ENCODE measurements at places on chromosomes 12 and 14. TPM values are rescaled to one million over a fixed set of nuclear protein-coding genes. Genes with fewer than 3 reads are reported as not detected.

DNA sequence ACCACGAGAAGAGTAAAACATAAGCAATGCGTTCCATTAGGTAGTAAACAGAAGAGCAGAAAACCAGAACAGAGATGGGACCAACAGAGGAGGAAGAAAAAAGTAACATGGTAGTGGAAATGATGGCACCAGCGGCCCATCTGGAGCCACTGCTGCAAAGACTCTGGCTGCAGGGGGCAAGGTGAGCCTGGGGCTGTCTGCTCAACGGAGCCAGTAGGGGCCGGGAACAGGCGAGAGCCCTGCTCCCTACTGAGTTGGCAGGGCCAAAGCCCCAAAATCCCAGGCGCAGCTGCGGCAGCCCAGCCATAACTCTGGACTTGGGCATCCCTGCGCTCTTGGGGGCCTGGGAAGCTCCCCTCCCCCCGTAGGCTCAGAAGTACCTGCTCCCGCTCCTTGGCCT is 28.5 kb upstream of the PYGL start:
- no peak overlapping the region for H3K27ac ChIP-seq
- H3K36me3 ChIP-seq: no peaks in the 10 kb centered on the region
- no peaks in the 10 kb centered on the region for H3K4me1 ChIP-seq
- no peaks in the 10 kb centered on the region for H3K27me3 ChIP-seq

- peak; percentile 65 for DNase-seq
- no peaks in the 10 kb centered on the region for H3K36me3 ChIP-seq
- peak overlapping the region; percentile 22 for H3K27ac ChIP-seq
- H3K27me3 ChIP-seq: no peaks in the 10 kb centered on the region
These were observed 154.9 kb downstream of the MED13L start for GRCh38 chr12:116122628-116123027.

DNA sequence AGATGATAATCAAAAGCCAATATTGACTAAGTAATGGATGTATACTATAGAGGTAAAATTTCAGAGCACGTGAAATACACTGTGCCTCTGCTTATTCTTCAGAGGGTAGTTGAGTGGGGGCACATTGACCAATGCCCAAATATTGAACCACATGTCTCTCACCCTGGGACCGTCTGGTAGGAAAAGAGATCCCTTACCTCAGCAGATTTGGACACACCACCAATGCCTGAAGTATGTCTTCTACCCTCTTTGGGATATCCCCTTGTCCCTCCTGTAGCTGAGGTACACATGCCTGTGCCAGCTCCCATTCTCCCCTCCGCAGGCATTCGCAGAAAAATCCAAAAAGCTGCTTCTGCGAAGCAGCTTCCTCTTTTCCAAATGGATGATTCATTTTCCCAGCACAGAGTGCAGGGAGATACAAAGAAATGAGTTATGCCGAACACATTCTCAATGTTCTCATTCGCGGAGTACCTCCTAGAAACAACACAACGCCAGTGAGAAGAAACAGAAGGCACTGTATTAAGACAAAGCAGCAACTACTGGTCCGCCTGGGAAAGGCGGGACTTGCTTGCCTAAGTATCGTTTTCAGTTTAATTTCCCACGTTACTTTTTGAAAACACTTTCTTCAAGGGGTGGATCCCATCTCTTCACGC is 691 bp downstream of the ZFYVE26 start:
- H3K4me1 ChIP-seq: peaks cover 14% of the 10 kb centered on the region
- H3K27ac ChIP-seq: peak overlapping the region; percentile 51
- H3K36me3 ChIP-seq: peaks cover 16% of the 10 kb centered on the region
- DNase-seq: no peak

DNA sequence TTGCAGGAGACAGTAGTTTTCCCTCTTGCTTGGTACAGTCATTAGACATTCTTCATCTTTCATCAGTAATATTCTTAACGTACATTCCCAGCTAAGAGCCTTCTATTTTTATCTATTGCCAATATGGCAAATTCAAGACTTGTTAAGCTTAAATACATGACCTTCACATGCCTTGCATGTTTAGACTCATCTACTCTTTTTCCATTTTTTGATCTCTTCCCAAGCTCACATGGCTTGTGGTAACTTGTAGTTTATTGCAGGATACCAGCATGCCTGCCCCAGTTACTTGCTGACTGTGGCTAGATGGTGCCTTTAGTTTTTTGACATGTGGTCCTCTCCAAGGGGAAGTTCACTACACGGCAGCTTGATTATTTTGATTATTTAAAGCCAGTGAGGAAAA is 729.0 kb downstream of the SLC6A15 start:
- H3K27me3 ChIP-seq: no peaks in the 10 kb centered on the region
- H3K4me3 ChIP-seq: no peak overlapping the region
- no peak for DNase-seq
- no peaks in the 10 kb centered on the region for H3K36me3 ChIP-seq

DNA sequence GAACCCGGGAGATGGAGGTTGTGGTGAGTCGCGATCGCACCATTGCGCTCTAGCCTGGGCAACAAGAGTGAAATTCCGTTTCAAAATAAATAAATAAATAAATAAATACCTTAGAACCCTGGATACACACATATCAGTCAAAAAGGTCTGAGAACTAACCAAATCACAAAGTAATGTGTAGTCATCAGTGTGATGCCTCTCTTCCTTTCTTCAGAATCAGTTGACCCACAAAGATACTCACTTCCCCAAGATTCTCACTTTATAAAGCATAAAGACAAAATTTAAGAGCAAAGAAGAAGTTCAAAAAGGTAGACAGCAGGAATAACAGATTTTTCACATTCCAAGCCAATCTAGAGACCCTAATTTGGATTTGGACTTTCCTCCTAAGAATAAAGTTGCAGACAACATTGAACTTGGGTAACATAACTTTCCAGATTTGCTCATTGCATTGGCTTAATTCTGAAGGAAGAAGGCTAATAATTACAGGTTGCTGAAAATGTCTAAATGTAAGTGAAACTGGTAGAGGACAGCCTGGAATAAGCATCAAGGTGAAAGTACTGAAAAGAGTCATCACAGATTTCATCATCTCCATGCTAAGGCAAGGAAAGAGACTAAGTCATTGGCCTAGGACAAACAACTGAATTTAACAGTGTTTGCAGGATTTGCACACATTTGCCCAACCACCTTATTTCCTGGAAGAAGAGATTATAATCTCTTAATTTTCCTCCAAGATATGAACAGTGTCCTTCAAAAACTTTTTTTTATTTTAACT is 17.4 kb downstream of the TMED10 start:
- no peak overlapping the region for H3K27ac ChIP-seq
- H3K4me1 ChIP-seq: no peaks in the 10 kb centered on the region
- DNase-seq: no peak
- no peaks in the 10 kb centered on the region for H3K27me3 ChIP-seq

DNA sequence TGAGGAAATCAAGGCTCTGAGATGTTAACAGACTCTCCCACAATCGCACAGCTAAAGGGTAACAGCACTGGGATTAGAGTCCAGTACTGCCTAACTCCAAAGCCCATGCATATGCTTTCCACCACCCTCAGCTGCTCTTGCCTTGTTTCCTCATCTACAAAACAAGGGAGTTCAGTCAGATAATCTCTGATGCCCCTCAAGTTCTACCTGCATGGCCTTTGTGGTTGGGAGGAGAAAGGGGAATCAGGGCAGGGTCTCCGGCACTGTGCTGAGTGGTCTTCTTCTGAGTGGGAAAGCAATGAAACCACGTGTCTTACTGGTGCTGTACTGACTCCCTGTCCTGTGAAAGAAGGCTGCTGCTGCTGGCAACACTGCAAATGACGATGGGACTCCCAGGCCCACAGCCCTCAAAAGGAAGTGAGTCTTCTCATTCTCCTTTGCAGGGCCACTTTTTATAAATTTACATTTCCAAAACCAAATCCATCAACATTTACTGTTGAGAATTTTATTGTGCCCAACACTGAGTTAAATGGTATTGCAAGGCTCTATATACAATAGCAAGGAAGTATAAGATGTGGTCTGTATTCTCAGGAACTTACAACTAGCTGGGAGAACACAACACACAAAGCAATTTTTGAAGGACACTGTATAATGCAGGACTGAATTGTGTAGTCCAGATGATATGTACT is 19.7 kb upstream of the DUSP16 start:
- no peaks in the 10 kb centered on the region for H3K36me3 ChIP-seq
- no peak overlapping the region for H3K27ac ChIP-seq
- H3K4me1 ChIP-seq: peaks cover 3% of the 10 kb centered on the region
- H3K4me3 ChIP-seq: no peak overlapping the region
- DNase-seq: no peak

- H3K27ac ChIP-seq: peak overlapping the region; percentile 72
- no peaks in the 10 kb centered on the region for H3K36me3 ChIP-seq
- H3K4me1 ChIP-seq: peaks cover 24% of the 10 kb centered on the region
- no peak overlapping the region for H3K4me3 ChIP-seq
- peak; percentile 93 for DNase-seq
- H3K27me3 ChIP-seq: no peaks in the 10 kb centered on the region
These were observed 122.0 kb downstream of the TMEM117 start for GRCh38 chr12:43957732-43958372.

- no peaks in the 10 kb centered on the region for H3K27me3 ChIP-seq
- no peak overlapping the region for H3K27ac ChIP-seq
- no peak for DNase-seq
These were observed 338.4 kb downstream of the FUT8 start for GRCh38 chr14:65750906-65751305.

- H3K27ac ChIP-seq: peak overlapping the region; percentile 73
- DNase-seq: peak; percentile 81
- H3K36me3 ChIP-seq: no peaks in the 10 kb centered on the region
- H3K27me3 ChIP-seq: no peaks in the 10 kb centered on the region
- no peak overlapping the region for H3K4me3 ChIP-seq
- H3K4me1 ChIP-seq: peaks cover 25% of the 10 kb centered on the region
These were observed 156.8 kb upstream of the TMEM260 start for GRCh38 chr14:56422703-56423213.

GRCh38 chr14:92460916-92461579 is 52.5 kb upstream of the RIN3 start:
- no peaks in the 10 kb centered on the region for H3K27me3 ChIP-seq
- no peaks in the 10 kb centered on the region for H3K36me3 ChIP-seq
- no peaks in the 10 kb centered on the region for H3K4me1 ChIP-seq
- DNase-seq: no peak
- no peak overlapping the region for H3K27ac ChIP-seq

DNA sequence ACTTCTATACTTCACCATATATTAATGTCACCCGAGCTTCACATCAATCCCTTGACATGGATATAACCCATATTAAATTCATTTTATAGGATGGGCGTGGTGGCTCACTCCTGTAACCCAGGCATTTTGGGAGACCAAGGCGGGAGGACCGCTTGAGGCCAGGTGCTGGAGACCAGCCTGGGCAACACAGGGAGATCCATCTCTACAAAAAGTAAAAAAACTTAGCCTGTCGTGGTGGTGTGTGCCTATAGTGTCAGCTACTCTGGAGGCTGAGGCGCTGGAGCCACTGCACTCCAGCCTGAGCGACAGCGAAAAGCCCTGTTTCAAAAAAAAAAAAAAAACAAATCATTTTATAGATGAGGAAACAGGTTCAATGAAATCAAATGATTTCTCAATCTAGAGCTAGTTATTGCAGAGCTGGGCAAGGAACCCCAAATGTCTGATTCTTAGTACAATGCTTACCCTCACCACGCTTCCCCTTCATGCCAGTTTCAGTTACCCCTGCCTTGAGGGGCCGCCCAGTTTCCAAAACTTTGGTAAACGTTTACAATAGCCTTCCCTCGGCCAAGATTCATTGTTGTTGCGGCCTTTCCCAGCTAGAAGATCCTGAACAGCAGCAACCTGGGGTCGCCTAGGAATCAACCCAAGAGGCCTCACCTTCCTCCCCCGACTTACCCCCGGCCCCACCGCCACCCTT is 751 bp downstream of the PSMB5 start:
- DNase-seq: peak; percentile 30
- peak overlapping the region; percentile 87 for H3K4me3 ChIP-seq
- peaks cover 24% of the 10 kb centered on the region for H3K4me1 ChIP-seq
- H3K36me3 ChIP-seq: peaks cover 42% of the 10 kb centered on the region
- H3K27ac ChIP-seq: peak overlapping the region; percentile 98
- H3K27me3 ChIP-seq: no peaks in the 10 kb centered on the region

DNA sequence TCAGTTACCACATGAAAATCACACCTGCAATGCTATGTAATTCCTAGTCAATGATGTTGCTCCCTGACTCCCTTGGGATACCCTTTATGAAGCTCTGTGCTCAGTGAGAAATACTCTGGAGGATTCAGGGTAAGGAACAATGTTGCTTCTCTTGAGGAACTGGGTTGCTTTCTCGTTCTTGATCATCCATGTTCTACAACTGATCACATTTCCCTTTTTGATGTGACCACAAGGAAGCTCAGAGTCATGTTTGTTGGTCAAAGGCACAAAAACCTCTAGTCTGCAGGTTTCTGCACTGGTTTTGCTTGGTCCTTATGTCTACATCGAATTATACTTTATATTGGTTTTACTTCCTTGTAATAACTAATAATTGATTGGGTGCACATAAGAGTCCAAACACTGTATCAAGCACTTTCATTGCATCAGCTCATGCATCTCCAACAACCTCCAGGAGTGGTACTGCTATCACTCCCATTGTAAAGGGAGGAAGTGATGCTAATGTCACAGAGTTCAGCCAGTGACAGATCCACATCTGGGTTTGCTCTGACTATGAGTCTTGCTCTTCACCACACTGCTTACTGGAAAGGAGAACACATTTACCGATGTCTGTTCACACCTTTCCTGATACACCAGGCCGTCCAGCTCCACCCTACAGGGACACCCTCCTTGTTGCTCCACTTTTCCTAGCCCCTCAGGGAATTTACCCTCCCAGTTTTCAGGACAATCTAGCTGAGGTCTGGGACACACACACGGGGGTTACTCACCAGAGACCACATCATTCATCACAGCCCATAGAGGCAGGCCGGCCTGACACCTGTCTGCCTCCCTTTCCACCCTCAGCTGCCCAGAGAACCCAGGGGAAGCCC is 41.0 kb downstream of the CMKLR1 start:
- H3K36me3 ChIP-seq: no peaks in the 10 kb centered on the region
- H3K4me3 ChIP-seq: no peak overlapping the region
- peaks cover 17% of the 10 kb centered on the region for H3K27me3 ChIP-seq

GRCh38 chr12:14959463-14959862 is 1.9 kb downstream of the ARHGDIB start:
- H3K36me3 ChIP-seq: no peaks in the 10 kb centered on the region
- peak overlapping the region; percentile 78 for H3K27ac ChIP-seq
- no peak for DNase-seq

DNA sequence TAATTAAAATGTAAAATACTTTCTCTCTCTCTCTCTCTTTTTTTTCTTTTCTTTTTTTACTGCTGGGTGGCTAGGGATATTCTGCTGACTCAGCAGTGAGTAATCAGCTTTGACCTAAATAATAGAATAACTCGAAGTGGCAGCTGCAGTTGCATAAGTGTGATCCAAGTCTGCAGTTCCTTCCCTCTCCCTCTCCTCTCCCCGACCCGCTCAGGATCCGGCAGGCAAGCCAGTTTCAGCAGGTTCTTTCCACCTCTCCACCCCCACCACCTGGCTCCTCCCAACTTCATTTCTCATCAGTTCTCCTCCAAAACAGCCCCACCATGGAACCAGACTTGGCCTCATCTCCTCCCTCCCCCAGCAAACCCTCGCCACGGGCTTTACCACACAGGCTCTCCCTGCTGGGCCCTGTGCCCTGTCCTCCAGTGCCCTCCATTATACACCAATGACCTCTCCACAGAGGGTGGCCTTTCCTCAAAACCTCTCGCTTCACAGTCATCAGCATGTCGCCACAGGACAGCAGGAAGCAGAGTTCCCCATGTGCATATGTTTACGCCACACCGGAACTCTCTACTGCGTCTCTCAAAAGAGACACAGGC is 22.4 kb downstream of the SLC7A8 start:
- DNase-seq: peak; percentile 69
- H3K36me3 ChIP-seq: no peaks in the 10 kb centered on the region
- no peaks in the 10 kb centered on the region for H3K27me3 ChIP-seq
- H3K4me1 ChIP-seq: peaks cover 29% of the 10 kb centered on the region

Gene CIROP
- total RNA-seq: not detected

Gene ADCY6
- total RNA-seq: 12.8 TPM

Gene MMP19
- total RNA-seq: 2.3 TPM

Gene TMEM63C
- 0.22 TPM for total RNA-seq

Gene TMEM179
- total RNA-seq: 0.58 TPM

Gene LAG3
- total RNA-seq: 4.1 TPM

Gene KMT2D
- total RNA-seq: 121 TPM

Measured in A673 (cell line).